ENCODE measurements at places on chromosomes 12 and 14.

DNA sequence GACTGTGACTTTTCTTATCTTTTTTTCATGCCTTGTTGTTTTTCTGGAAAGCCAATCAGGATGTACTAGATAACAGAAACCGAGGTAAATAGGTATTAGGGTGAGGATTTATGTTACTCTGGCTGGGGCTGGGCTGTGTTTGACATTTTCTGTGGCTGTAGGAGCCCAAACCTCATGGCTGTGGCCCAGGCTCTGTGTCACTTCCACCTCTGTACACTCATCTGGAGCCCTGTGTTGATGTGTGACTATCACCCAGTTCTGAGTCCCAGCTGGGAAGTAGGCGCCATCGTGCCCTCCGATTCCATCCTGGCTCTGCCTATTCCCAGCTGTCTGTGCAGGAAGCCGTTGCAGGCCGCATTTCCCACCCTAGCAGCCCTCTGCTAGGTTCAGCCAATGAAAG lies 1.6 kb upstream of the HHIPL1 start:
- no peak for DNase-seq

DNA sequence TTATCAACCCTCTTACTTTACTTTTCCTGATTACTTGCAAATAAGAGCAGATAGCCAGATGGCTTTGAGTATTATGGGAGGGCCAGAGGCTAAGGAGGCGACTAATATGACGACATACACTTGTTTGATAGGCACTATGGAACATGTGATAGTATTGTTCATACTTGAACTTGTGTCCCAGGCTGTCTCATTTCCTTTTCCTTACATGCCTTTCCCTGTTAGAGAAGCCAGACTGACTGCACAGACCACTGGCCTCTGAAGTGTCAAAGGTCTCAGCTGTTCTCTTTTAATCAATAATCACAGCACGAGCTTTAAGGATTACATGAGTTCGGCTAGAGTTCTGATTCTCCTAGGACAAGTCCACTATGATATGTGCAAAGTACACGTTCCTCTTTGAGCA lies 326.0 kb downstream of the PRKD1 start:
- DNase-seq = no peak

- DNase-seq = peak; percentile 59
Observed at GRCh38 chr14:77554207-77554606, 55.6 kb upstream of the ISM2 start.

- peak; percentile 100 for DNase-seq
Observed at GRCh38 chr14:22556021-22556989, 32.7 kb downstream of the DAD1 start.

- no peak for DNase-seq
Observed at GRCh38 chr12:42770261-42770660, 180.7 kb upstream of the PRICKLE1 start.

- DNase-seq = peak; percentile 67
Observed at GRCh38 chr14:93648440-93649168, 139.7 kb downstream of the PRIMA1 start.

GRCh38 chr12:49274396-49275069 lies 9.7 kb downstream of the TUBA1C start:
- DNase-seq = no peak

GRCh38 chr14:26917086-26917485 lies 319.3 kb upstream of the NOVA1 start:
- peak; percentile 26 for DNase-seq

DNA sequence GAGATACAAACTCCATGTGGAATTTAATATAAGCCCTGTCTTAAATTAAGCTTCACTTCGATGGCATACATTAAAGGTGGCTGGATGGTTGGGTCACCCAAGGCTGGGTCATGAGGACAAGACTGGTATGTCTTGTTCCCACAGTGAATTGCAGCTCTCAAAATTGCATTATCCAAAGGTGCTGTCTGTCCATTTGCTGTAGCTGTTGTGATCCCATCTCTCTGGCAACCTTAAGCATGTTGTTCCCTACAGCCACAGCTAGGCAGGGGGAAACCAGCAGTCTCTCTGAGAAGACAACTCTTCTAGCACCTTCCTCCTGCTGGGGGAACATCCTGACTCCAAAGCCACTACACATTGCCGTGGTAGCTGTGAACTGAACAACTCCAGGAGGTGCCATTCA lies 187.0 kb downstream of the NUAK1 start:
- no peak for DNase-seq

- no peak for DNase-seq
Observed at GRCh38 chr12:121417847-121418246, 17.9 kb downstream of the RNF34 start.

- DNase-seq = no peak
Observed at GRCh38 chr12:124294780-124295341, at the start of gene RFLNA. Gene RFLNA (plus strand): TSS chr12:124295093. CDS start chr12:124295430, 337 bp downstream.

DNA sequence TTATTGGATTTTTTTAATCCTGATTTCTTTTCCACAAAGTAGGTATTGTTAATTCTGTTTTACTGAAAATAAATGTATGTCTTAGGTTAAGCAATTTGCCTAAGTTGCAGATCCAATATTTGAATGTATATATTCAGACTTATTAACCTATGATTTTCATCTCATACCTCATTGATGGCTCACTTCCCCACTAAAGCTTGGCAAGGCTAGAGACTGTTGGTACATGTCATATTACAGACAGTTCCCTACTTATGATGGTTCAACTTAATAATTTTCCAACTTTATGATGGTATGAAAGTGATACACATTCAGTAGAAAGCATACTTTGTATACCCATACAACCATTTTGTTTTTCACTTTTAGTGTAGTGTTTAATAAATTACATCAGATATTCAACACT lies 33.2 kb upstream of the KCNH3 start:
- no peak for DNase-seq

- no peak for DNase-seq
Observed at GRCh38 chr14:67457782-67458181, 30.7 kb downstream of the TMEM229B start.

GRCh38 chr12:67991158-67991557 lies 1.9 kb downstream of the IFNG-AS1 start:
- peak; percentile 21 for DNase-seq

DNA sequence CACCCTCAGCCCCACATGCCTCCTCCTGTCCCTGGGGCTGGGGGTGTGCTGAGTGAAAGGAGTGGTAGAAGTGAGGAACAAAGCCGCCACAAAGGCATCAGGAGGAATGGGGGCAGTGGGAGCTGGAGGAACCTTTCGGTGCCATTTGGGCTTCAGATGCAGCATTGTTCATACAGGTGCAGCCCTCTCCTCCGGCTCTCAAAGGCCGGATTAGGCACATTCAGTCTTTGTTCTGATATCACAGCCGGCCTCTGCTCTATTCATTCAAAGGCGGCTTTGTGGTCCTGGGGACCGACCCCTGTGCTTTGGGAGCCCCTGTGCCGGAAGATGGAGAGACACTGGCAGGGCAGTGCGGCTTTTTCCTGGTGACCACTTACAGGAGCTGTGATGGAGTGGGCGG lies 53.2 kb downstream of the SMOC1 start:
- no peak for DNase-seq

DNA sequence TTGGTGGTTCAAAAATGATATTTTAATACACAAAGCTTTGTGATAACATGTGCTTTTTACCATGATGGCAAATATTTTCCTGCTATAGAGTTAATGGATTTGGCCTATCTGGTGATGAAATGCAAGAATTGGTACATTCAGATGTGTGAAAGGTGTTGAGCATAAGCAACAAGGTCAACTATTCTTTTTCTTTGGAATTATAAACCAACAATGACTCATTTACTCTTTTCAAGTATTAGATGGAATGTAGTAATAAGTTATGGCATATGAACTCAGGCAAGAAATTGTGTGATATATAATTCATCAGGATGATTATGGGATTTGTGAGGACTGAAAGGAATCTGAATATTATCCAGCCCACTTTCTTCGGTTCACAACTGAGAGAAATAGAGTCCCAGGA lies 471.4 kb downstream of the ETNK1 start:
- no peak for DNase-seq

DNA sequence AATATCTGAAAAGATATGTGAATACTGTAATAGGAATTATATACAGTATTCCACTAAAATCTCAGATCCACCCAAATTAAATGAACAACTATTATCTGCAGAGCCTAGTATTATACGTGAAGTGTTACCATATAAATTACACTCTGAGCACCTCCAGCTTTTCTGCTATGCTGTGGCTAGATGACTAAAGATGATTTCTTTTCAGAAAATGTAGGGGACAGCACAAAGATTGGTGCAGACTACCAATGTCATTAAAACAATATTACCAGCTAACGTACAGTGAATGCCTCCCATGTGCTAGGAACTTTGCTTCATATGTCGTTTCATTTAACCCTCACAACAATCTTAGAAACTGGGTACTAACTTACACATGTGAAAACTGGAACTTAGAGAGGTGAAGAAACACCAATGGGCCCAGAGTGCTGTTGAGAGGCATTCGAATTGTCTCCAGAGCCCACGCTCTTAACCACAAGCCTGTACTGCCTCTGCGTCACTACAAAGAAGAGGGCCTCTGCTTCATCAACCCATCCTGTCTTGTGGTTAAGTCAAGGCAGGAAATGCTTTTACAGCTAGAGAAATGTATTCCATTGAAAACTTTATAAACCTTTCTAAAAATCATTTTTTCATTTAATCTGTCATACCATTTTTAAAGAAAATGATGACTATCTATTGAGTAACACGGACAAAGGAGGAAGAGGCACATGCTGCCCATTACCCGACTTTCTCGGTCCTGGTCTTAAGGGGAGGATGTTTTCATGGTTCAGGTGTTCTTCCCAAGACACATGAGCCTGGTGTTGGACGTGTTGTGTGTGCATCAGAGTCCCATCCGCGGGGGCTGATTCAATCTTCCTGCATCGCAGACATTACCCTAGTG lies 1.3 kb downstream of the GPR65 start:
- peak; percentile 81 for DNase-seq

- DNase-seq = no peak
Observed at GRCh38 chr12:54329759-54330158, 4.8 kb downstream of the COPZ1 start.

DNA sequence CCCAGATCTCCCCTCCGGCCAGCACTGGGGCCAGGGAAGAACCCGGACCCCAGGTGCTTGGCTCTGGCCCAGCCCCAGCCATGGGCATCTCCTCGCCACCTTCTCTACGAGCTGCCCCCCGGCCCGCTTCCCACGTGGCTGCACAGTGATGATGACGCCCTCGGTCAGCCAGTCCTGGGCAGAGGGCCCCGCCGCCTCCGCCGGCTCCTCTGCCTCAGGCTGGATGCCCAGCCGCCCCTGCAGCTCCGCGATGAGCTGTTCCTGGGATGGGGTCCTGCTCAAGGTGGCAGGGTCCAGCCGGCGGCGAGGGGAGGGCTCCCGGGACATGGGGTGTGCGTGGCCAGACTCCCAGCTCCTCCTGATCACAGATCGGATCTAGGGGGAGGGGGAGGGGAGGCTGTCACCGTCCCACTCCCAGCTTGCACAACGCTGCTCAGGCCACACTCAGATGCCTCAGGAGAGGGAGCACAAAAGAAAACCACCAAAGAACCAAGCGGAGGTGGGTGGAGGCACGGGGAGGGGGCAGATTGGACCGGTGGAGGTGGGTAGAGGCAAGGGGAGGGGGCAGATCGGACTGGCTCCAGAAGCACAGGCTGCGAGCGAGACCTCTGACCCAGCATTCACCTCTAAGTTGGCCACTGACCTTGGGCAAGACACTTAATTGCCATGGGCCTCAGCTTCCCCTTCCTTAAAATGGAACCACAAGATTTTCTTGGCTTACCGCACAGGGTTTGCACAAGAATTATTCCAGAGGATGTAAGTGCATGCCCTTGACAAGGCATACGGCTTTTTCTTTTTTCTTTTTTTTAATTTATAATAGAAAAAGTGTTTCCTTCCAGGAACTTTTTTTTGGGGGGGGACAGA lies 16.1 kb upstream of the RPLP0 start:
- no peak for DNase-seq

DNA sequence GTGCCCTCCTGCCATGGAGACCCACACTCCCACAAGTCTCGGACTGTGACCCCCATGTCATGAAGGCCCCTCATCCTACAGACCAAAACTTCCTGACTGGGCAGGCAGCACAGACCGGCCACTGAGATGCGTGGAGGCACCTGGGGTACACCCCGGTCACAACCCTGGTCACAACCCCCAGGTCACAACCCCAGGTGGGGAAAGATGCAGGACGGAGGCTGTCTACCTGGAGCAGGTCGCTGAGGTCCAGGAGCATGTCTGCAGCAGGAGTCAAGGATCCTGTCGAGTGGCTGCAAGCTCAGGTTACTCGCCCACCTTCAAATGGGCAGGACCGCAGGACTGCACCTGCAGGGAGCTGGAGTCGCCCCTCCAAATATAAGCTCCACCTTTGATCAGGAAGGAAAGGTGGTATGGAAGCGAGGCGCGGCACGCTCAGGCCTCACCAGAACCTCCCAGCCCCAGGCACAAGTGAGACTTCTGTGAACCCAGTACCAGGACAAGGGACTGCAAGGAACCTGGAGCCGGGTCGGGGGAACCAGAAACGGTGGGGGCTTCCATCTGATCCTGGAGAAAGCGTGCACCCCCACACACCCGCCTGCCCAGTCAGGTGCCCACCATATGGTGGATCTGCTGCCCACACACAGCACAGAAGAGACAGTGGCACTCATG lies 8.1 kb downstream of the BTBD6 start:
- no peak for DNase-seq

DNA sequence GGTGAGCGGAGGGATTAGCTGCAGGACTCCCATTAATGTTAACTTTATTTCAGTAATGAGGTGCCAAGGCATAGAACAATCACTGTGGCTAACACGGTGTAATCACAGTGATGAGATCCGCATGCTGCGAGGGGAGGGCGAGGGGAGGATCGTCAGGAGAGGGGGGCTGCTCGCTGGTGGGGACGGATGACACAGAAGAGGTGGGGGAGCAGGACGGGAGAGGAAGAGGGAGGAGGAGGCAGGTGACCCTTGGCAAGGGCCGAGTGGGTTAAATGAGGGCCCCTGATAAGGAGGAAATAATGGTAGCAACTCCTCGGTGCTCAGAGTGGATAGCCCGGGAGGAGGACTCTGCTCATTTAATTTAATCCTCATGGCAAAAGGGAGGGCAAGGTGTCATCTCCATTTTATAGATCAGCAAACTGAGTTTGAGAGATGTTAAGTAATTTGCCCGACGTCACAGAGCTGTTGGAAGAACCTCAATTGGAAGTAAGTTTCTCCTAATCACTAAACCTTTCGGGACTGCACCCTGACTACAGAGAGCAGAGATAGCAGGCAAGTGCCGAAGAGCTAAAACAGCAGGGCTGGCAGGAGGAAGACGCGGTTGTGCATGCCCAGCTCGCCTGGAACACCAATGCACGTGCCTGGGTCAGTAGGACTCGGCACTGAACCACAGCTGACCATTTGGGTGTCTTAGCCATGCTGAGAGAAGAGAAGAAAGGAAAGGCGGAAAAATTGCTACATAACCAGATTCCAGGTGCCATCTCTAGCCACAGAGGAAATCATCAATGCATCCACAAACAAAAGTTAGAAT lies 43.0 kb downstream of the SPRING1 start:
- DNase-seq = no peak

- no peak for DNase-seq
Observed at GRCh38 chr14:75456997-75457335, 29.1 kb downstream of the JDP2 start.

GRCh38 chr12:104740668-104741067 lies 217.4 kb downstream of the SLC41A2 start:
- DNase-seq = peak; percentile 50

- no peak for DNase-seq
Observed at GRCh38 chr12:105060715-105061378, 23.4 kb downstream of the ALDH1L2 start.

All from NAMALWA (cell line).